Stimulated activated CD4-positive, alpha-beta T cell treated with anti-CD3 and anti-CD28 coated beads, Interleukin-2, amount 100 ng/mL, for 48 hours (primary cell): ENCODE measurements at places on chromosomes 7 and 10.

DNA sequence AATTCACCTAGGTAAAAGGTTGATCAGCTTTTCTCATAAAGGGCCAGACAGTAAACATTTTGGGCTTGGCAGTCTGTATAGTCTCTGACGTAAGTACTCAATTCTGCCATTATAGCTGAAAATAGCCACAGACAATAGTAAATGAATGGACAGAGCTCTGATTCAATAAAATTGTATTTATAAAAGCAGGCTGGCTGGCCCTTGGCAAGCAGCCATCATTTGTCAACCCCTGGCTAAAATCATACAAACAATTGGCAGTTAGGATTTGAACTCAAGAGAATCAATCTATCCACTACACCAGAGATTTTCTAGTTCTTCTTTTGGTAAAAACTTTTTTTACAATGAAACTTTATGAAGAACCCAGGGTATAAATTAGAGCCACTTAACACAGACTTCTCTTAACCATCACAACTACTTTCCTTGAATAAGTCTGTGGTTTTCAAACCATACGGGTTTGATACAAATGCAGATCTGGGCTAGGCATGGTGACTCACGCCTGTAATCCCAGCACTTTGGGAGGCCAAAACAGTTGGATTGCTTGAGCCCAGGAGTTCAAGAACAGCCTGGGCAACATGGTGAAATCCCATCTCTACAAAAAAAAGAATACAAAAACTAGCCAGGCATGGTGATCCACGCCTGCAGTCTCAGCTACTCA lies 124.5 kb downstream of the SLC16A9 start:
- no peak for DNase-seq

DNA sequence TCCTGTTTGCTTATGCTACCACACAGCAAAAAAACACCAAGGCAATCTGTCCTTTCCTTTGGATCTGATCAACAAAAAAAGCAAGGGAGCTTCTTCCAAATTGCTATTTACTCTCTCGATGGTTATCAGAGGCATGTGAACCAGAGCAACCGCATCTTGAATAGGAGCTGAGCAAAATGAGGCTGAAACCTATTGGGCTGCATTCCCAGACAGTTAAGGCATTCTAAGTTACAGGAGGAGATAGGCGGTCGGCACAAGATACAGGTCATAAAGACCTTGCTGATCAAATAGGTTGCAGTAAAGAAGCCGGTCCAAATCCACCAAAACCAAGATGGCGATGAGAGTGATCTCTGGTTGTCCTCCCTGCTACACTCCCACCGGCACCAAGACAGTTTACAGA lies 76.8 kb upstream of the FRMD4A start:
- DNase-seq, result no peak

DNA sequence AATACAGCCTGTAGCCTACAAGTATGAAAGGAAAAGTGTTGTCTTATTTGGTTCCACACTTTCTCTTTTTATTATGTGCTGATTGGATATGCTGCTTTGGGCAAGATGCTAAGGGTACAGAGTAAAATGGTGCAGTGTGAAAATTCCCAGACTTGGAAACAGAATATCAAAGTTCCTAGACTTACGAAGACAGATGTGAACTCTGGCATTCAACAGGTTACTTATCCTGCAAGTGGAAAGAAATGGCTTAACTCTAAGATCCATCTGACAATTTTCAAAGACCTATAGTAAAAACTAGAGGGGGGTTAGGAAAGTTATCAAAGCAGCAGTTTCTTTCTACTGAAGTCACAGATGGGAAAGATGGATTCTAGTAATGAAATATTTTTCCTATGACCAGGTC lies 24.1 kb downstream of the CUTC start:
- no peak for DNase-seq

DNA sequence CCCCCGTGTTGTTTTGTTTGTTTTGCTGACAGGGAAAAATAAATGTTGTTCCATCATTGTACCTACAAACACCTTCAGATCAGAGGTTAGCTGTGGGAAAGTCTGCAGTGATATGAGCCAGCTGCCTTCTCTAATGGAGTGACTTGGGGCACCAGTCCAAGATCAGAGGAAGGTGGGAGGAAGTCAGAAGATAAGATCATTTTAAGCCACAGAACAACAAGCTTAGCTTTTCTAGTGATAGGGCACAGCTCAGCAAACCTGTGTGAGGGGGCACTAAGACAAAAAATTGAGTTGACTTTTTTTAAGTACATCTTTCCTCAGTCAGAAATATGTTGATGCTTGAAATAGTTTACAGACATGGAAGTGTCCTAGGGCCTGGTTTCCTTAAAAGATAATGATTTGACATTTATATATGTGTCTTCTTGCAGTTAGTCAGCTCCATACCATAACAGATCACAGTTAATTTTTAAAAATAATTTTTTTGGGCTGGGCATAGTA lies 240.3 kb upstream of the KAT6B start:
- no peak for DNase-seq

GRCh38 chr10:133454204-133454893 lies 604 bp downstream of the SCART1 start:
- no peak for DNase-seq

DNA sequence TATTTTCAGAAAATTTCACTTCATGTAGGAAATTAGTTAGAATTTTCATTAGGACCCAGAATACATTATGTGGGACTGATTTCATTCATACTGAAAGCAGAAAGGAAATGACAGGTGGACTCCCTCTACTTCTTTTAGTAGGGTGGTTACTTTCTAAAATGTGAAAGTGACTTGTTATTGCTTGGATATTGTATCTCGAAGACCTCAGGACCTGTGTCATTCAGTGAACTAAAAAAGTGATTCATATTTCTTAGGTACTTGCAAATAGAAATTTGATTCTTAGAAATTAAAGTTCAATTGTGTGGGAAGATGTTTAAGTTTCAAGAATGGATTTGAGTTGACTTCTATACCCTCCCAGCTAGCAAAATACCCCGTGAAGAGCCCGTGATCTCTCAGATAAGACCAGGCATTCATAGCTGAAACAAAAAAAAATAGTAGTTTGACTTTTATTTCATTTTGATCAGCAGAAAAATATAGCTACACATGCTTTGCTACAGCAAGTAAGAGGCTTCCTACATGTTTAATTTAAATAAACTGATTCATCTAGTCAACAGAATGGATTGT lies 1037.1 kb downstream of the GATA3 start:
- DNase-seq, result no peak

DNA sequence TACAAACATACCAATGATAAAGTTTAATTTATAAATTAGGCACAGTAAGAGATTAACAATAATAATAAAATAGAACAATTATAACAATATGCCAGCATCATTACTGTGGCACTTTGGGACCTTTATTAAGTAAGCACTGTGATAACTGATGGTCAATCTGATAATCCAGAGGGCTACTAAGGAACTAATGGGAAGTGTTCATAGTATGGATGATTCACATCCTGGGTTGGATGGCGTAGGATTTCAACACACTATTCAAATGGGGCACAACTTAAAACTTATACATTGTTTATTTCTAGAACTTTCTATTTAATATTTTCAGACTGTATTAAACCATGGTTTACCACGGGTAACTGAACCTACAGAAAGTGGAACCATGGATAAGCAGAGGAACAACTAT lies 90.8 kb downstream of the KIF20B start:
- DNase-seq, result no peak

- DNase-seq, result no peak
These were observed 17.8 kb downstream of the CELF2 start for GRCh38 chr10:11035301-11035991.

DNA sequence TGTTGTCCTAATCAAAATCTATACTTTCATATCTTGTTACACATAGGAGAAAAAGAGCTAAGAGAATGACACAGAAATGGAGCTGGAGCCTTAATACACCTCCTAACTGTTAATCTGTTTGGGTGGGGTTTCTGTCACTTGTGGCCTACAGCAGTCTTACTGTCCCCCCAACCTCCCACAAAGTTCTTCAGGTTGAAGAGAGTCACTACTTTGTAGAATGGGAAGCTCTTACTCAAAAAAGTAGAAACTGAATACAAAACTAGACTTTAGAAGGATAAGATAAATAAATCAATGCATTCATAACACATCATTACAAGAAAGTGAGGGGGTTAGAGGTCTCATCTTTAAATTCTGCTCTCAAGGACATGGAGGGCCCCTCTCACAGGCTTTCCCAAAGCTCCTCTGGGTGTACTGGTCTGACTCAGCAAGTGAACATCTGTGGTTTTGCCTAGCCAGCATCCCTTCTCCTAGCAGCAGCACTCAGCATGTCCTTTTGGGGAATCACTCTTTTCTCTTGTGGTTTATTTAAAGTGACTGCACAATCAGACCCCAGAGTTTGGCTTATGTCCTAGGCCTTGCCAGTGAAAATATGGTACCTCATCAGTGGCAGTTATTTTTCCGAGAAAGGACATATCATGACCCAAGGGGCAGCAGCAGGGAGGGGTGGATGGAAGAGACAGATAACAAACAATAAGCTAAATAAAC lies 2.0 kb upstream of the BLVRA start:
- DNase-seq, result no peak

DNA sequence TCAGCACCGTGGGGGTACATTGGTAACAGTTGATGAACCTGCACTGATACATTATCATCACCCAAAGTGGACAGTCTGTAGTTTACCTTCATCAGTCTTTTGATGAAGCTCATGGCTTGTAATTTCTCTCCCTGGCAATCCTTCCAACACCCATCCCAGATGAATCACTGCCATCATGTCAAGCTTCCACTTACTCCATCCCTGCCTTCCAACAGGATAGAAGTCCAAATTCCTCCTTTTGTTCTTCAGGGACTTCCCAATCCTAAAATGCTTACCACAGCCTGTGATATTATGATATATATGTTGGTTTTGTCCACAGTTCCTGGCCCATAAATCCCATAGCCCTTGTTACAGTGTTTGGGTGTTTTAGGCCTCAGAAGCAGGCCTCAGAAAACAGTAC lies 16.1 kb downstream of the SNX10 start:
- no peak for DNase-seq

GRCh38 chr7:44259547-44260457 lies 59.0 kb downstream of the YKT6 start:
- no peak for DNase-seq

DNA sequence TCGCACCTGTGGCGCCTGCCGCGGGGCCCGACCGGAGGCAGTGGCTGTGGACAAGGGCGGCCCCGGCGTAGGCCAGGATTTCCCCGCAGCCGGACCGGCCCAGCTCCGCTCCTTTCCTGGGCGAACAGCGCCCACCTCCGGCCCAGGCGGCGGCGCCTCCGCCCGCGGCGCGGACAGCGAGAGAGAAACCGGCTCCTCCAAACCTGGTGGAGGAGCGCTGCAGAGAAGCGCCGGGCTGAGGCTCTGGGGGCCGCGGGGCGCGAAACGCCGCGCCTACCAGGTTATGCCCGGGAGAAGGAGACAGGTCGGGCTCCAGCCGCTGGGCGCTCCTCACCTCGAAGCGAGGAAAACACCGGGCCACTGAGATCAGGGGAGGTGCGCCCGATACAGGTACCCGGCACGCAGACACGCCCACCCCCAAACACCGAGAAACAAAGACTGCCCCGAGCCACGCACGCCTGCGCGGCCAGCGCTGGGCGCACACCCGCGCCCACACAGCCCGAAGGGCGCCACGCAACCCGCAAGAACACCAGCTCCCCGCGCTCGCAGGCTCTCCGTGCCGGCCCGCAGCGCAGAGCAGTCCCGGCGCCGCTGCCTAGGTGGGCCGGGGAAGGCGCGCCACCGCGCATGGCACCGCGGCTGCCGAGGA lies 3.3 kb downstream of the GRID1 start:
- DNase-seq, result no peak

- no peak for DNase-seq
These were observed 27.1 kb upstream of the PTPRN2 start for GRCh38 chr7:158614700-158615099.

GRCh38 chr10:7265396-7266123 lies 145.3 kb downstream of the SFMBT2 start:
- DNase-seq, result no peak

DNA sequence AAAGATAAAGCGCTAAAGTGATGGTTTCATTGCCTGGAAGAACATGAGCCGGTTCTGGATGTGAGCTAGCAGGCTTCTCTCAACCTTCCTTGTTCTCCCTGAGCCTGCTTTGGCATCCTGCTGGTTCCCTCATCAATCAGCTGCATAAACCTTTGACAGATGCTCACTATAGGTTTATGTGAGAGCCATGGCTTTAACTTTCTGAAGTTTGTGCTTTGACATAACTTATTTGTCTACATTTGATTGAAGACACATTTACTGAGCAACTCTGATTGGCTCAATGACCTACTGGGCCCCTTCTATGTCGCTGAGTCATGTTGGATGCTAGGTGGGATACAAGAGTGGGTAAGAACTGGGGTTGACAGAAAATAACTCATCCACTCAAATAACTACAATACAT lies 192.0 kb downstream of the ADAM12 start:
- no peak for DNase-seq

GRCh38 chr10:87842776-87843497 lies 20.4 kb downstream of the KLLN start:
- DNase-seq, result no peak

DNA sequence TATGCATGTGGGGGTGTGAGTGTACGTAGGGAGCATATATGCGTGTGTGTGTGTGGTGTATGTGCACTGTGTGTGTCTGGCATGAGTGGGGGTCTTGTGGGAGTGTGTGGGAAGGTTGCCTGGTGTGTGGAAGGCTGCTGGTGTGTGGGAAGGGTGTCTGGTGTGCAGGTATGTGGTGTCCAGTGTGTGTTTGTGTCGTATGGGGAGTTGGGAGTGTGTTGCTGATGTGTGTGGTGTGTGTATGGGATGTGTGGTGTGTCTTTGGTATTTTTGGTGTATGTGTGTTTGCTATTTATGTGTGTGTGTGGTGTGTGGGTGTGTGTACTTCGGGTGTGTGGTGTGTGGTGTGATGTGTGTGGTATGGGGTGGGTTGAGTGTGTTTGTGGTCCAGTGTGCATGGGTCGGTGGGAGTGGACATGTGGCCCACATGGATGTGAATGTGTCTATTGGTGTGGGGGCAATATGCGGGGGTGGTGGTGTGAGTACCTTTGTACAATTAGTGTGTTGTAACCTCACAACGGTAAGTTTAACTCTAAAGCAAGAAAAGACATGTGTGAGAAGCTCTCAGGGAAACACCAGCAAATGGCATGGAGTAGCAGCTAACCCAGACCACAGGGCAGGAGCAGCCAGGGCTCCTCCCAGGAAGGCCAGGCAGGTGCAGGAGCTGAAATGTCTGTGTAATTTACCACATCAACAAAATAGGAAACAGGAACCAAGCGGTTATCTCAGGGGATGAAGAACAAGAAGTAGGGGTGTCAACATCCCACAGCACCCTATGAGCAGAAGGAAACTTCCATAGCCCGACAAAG lies 11.9 kb downstream of the ANTXRL start:
- no peak for DNase-seq

DNA sequence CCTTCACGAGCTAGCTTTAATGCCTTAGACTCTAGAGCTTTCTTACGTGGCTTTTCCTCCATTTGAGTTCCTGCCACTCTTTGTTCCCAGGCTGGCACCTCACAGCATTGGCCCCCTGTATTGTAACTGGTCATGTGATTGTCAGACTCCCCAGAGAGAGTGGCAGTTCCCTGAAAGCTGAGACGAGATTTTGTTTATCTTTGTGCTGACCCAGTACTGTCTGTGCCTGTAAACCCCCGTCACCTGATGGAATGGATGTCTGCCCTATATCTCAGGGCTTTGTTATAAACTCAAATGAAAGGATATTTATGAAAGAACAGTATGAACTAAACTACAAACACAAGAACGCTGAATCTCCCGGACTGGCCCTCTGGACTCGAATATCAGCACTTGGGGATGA lies 13.0 kb downstream of the NOBOX start:
- DNase-seq, result no peak

- DNase-seq, result no peak
These were observed 150.6 kb upstream of the TMEM72 start for GRCh38 chr10:44760513-44760912.

- DNase-seq, result no peak
These were observed 401.3 kb downstream of the DNAJB6 start for GRCh38 chr7:157738066-157738460.
